ENCODE measurements at places on chromosomes 2 and 18. TPM values are rescaled to one million over a fixed set of nuclear protein-coding genes. Genes with fewer than 3 reads are reported as not detected.

GRCh38 chr2:97617911-97618310 lies 28.0 kb upstream of the COX5B start:
- no peak overlapping the region for H3K4me3 ChIP-seq
- H3K27ac ChIP-seq = no peak overlapping the region
- H3K36me3 ChIP-seq = no peaks in the 10 kb centered on the region
- no peak for DNase-seq

DNA sequence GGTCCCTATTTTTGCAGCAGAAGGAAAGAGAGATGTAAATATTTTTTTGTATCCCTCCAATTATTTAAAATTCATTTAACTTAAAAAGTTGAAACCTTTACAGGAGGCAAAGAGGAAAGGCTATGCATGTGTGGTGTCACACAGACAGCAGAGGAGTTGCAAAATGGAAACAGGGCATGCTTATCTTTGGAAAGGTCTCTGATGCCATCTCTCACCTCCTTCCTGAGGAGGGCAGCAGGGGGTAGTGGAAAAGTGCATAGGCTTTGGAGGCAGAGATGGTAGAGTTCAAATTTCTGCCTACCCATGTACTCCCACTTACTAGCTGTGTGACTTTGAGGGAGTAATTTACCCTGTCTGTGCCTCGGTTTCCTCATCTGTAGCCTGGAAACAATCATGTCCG lies 99.6 kb upstream of the MCFD2 start:
- peaks cover 59% of the 10 kb centered on the region for H3K36me3 ChIP-seq
- H3K27me3 ChIP-seq = no peaks in the 10 kb centered on the region
- H3K4me1 ChIP-seq = peaks cover 9% of the 10 kb centered on the region
- no peak for DNase-seq

DNA sequence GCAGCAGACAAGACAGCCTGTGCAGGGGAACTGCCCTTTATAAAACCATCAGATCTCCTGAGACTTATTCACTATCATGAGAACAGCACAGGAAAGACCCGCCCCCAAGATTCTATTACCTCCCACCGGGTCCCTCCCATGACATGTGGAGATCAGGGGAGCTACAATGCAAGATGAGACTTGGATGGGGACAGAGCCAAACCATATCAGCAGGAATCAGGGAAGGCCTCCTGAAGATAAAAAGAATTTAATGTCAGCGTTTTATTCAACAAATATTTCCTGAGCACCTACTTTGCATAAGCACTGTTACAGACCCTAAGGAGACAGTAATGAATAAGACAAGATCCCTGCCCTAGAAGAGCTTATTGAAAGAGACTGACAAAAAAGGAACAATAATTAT lies 105.0 kb downstream of the AP1S3 start:
- no peaks in the 10 kb centered on the region for H3K4me1 ChIP-seq
- no peaks in the 10 kb centered on the region for H3K36me3 ChIP-seq
- H3K27ac ChIP-seq = no peak overlapping the region
- H3K4me3 ChIP-seq = no peak overlapping the region

GRCh38 chr2:164934401-164935117 lies 20.8 kb downstream of the SLC38A11 start:
- H3K4me1 ChIP-seq = no peaks in the 10 kb centered on the region
- H3K27ac ChIP-seq = no peak overlapping the region
- DNase-seq = no peak
- H3K4me3 ChIP-seq = no peak overlapping the region

- H3K27ac ChIP-seq = no peak overlapping the region
- no peaks in the 10 kb centered on the region for H3K27me3 ChIP-seq
- DNase-seq = no peak
These were observed 128.0 kb upstream of the FBXO11 start for GRCh38 chr2:48034295-48034694.

GRCh38 chr2:168706806-168707205 lies 95.6 kb upstream of the NOSTRIN start:
- H3K4me3 ChIP-seq = no peak overlapping the region
- H3K36me3 ChIP-seq = no peaks in the 10 kb centered on the region
- H3K27ac ChIP-seq = no peak overlapping the region
- H3K4me1 ChIP-seq = no peaks in the 10 kb centered on the region
- no peak for DNase-seq
- H3K27me3 ChIP-seq = no peaks in the 10 kb centered on the region

GRCh38 chr2:143559147-143559546 lies 429.9 kb downstream of the ARHGAP15 start:
- DNase-seq = no peak
- no peaks in the 10 kb centered on the region for H3K36me3 ChIP-seq
- no peaks in the 10 kb centered on the region for H3K27me3 ChIP-seq
- no peaks in the 10 kb centered on the region for H3K4me1 ChIP-seq

Gene SEMA4F
- total RNA-seq = 7.1 TPM

DNA sequence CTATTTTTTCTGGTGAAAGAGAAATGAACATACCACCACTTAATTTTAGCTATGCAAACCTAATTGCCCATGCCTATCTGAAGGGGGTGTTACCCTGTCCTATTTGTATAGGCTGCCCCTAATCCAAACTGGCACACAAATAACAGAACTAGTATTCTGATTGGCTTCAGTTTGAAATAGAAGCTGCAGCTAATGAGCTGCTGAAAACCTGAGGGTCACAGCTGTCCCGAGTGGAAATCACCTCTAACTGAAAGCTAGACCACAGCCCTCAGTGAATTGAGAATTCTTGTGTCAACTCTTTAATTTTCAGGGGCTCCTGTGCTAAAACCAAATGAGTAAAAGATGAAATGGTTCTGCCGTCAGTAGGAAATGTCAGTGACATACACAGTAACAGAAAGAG lies 28.7 kb downstream of the CCDC141 start:
- H3K36me3 ChIP-seq = no peaks in the 10 kb centered on the region
- H3K27me3 ChIP-seq = no peaks in the 10 kb centered on the region
- H3K4me3 ChIP-seq = no peak overlapping the region
- DNase-seq = no peak

All from upper lobe of left lung (tissue), 6 donors.